Pulmonary artery endothelial cell (primary cell): ENCODE measurements at places on chromosomes 6 and 20. TPM values are rescaled to one million over a fixed set of nuclear protein-coding genes. Genes with fewer than 3 reads are reported as not detected.

The SCRT2 gene
- total RNA-seq, result not detected in 2 replicates

The HCRTR2 gene
- total RNA-seq, result not detected in 2 replicates

The OR2H1 gene
- total RNA-seq, result not detected in 2 replicates

The COL21A1 gene
- total RNA-seq, result 0.13 and 1.4 TPM in 2 replicates
